ENCODE measurements at places on chromosomes 12 and 14.

GRCh38 chr12:114506651-114507050, 100.7 kb upstream of the TBX5 start:
- no peak for DNase-seq

DNA sequence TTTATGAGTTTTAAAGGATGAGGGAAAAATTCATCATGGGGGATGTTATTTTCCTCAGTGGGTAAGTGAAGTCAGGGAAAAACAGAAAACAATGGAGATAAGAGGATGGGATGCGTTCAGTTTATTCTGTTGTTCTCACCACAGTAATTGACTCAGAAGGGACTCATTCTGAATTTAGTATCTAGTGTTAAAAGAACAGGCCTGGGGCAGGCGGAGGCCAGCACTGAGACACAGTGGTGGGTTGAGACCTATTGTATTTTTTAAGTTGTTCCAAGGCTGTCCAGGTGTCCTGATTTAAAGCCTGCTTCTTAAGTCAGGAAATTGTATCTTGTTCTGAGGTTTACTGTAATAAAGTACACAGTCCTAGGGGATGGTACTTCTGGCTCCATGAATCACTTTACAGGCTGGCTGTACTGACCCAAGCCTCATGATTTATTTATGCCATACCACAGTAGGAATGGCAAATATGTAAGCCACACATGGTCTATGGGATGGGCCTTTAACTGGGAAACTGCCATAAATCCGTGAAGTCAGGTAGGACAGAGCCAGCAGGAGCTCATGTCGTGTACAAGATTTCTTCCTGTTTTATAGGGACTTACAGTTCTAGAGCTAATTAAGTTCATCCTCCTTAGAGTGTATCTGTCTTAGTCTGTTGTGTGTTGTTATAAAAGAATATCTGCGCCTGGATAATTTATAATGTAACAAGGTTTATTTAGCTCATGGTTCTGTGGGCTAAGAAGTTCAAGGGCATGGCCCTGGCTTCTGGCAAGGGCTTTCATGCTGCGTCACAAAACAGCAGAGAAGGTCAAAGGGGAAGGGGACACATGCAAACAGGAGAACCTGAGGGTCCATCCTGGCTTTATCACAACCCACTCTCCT, 244.1 kb downstream of the FBXL14 start:
- DNase-seq, result no peak

GRCh38 chr12:12564911-12565310, 2.2 kb upstream of the DUSP16 start:
- DNase-seq, result no peak

DNA sequence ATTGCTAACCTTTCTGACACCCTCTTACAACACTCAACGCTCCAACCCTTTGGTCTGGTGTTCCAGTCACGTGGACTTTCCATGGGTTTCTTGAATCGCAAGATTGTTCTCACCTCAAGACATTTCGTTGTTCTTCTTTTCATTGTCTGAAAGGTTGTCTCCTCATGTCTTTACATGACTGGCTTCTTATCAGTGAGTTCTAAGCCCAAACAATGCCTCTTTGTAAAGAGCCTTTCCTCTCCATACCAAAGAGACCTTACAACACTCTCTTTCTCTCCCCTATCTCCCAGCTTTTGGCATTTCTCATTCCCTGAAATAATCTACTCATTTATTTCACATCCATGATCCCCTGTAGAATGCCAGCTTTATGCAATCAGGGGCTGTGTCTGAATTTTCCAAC, 1144.8 kb downstream of the AACS start:
- DNase-seq, result no peak

GRCh38 chr14:55436519-55436918, 3.9 kb downstream of the TBPL2 start:
- no peak for DNase-seq

GRCh38 chr12:118136559-118137003, 657 bp downstream of the PEBP1 start:
- DNase-seq, result peak; percentile 55

GRCh38 chr14:60736494-60736893, 1.9 kb downstream of the MNAT1 start:
- no peak for DNase-seq

GRCh38 chr12:113322343-113322742, 12.6 kb downstream of the SLC8B1 start:
- no peak for DNase-seq

GRCh38 chr14:68208626-68209317, 389.2 kb downstream of the RAD51B start:
- DNase-seq, result no peak

- no peak for DNase-seq
These were observed 7.7 kb downstream of the LRCOL1 start for GRCh38 chr12:132602572-132603239.

DNA sequence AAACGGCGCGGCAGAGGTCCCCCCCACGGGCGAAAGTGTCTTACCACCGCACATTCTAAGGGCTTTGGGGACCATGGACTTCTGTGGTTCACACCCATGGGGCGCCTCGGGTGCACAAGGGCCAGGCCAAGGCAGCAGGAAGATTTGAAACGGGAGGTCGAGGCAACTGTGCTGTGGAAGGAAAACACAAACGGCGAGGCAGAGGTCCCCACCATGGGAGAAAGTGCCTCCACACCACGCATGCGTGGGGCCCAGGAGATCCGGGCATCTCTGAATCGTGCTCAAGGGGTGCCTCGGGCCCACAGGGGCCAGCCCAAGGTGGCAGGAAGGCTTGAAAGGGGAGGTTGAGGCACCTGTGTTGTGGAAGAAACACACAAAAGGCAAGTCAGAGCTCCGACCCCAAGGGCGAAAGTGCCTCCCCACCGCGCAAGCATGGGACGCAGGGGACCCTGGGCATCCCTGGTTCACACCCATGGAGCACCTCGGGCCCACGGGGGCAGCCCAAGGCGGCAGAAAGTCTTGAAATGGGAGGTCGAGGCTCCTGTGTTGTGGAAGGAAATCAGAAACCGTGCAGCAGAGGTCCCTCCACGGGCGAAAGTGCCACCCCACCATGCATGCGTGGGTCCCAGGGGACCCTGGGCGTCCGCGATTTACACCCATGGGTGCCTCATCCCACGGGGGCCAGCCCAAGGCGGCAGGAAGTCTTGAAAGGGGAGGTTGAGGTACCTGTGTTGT, 371.0 kb downstream of the ALG10 start:
- DNase-seq, result no peak

DNA sequence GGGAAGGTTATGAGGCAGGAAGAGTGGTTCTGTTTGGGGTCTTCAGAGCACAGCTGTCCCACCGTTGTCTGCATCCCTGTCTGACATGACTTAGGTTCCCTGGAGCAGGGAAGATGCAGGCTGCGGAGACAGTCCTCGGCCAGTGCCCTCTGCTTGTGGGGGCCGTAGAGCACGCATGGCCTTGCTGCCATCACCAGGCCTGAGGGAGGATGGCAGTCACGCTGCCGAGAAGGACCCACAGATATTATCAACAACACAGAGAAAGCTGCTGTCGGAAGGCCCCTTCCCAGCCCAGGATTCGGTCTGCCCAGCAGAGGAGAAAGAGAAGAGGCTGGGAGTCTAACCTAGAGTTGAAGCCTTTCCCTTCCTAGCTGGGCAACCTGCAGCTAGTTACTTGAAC, 35.0 kb downstream of the ERH start:
- DNase-seq, result no peak

DNA sequence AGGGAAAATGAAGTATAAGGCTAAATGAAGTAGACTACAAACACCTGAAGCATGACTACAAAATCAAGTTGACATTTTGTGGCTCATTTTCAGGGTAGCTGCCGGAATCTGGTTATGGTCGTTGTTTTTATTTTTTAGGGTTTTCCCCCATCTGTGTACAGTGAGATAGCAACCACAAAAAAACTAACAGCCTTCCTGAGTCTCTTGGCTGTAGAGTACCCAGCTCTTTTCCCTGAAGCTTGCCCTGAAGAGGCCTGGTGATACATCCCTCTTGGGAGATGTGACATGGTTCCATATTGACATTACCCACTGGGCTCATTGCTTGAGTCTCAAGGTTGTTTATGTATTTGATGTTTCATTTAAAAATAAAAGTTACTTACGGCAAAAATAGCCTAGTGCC, 424.0 kb downstream of the ZFP36L1 start:
- DNase-seq, result no peak

DNA sequence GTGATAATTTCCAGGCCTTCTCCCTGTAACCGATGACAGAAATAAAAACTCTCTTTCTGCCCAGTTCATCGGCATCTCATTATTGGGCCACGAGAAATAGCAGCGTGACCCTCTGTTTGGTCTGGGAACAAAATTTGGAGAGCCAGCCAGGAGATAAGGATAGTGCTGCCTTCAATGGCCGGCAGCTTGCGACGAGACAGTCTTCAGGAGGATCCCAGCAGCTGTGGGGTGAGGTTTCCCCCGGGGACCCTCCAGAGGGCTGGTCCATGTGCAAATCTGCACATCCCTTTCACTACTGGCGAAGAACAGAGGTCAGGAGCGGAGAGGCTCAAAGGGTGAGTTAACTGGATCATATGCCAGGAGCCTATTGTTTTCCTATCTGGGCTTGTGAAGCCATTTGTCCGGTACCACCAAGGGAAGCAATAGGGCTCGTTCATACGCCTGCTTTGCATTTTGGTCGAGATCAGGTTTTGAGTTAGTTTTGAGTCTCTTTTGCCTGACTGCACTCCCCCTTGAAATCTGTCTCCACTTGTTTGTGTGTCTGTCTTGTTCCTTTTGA, 4.8 kb downstream of the SLC39A2 start:
- DNase-seq, result no peak

GRCh38 chr14:78690836-78691235, 520.7 kb downstream of the NRXN3 start:
- no peak for DNase-seq

GRCh38 chr12:119258556-119258955, 76.0 kb upstream of the CCDC60 start:
- DNase-seq, result no peak

- DNase-seq, result peak; percentile 55
These were observed 52.2 kb downstream of the KRT80 start for GRCh38 chr12:52139579-52140062.

- peak; percentile 76 for DNase-seq
These were observed at the start of gene PTPN6 for GRCh38 chr12:6950811-6951540. Gene PTPN6, plus strand, starts transcription at chr12:6951356. Its CDS starts 157 bp downstream, at chr12:6951513.

GRCh38 chr12:64706857-64707256, 52.3 kb downstream of the GNS start:
- no peak for DNase-seq

- DNase-seq, result no peak
These were observed 2.4 kb downstream of the RIC8B start for GRCh38 chr12:106776897-106777296.

GRCh38 chr14:52352061-52352491, 38.0 kb downstream of the PTGER2 start:
- DNase-seq, result peak; percentile 9

DNA sequence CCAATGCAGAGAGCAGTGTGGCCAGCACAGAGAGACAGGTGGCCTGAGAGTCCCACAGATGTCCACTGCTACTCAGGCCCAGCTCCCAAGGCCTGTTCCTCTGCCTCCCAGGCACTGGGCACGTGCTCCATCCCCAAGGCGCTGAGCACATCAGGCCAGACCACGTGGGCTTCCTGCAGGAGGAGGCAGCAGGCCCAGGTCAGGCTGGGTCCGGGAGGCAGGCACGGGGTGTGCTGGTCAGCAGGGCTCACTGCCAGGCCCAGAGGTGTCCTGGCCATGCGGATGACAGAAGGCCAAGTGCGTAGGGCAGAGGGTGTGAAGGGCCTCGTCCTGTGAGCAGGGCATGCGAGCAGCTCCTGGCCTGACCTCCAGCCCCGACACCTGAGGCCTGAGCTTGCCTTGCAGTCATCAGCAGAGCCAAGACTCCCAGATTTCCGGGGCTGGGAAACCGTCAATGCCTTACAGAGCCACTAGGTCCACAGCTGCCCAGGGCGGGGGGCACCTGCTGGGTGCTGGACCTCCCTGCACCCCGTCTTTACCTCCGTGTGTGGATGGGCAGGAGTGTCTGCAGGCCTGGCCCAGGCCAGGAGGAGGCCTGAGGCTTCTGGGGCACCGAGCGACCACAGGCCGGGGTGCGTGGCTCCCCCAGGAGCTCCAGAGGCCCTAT, 14.9 kb downstream of the TRMT61A start:
- DNase-seq, result no peak
